Stimulated activated CD4-positive, alpha-beta T cell treated with anti-CD3 and anti-CD28 coated beads, Interleukin-1b, Interleukin-23, amount 100 ng/mL, for 24 hours (primary cell): ENCODE measurements at places on chromosomes 1 and 21.

DNA sequence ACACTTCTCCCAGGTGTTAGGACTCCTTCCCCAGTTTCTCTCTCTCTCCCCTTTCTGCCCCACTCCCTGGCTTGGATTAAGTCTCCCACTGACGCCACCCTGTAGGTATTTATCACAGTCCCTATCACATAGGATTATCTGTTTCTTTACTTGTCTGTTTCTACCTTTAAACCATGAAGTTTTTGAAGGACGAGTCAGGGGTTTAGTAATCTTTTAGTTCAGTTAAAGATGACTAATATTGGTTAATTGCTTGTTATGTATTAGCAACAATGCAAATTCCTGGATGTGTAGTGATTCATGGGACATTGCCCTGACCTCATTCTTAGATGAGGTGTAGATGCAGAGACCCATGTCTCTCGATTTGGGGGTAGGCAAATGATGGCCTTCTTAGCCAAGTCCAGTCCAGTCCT lies 6.4 kb downstream of the LAMC1 start:
- no peak for DNase-seq

DNA sequence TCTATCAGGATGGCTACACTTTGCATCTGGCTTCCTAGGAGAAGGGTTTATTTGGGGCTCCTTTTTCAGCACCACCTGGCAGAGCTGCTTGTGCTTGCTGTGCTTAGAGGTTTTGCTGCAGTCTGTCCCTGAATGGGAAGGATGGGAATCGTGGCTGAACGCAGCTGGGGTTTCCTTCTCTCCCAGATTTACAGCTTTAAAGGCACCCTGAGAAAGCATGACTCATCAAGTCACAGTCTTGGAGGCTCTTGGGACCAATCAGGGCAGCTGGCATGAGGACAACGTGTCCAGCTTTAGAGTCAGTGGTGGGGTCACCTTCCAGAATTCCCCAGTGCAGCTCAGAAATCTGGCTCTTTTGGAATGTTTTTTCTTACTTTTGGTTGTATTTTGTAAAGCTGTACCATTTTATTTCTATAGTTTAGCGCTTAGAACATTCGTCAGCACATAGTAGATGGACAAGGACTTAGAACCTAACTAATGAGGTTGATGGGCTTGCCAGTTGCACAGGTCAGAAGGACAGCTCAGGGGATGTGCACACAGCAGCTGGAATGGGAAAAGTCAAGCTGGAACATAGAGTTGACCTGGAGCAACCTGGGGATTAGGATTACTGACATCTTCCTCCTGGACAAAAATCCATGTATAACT lies 222.6 kb downstream of the PRDM2 start:
- DNase-seq = no peak

DNA sequence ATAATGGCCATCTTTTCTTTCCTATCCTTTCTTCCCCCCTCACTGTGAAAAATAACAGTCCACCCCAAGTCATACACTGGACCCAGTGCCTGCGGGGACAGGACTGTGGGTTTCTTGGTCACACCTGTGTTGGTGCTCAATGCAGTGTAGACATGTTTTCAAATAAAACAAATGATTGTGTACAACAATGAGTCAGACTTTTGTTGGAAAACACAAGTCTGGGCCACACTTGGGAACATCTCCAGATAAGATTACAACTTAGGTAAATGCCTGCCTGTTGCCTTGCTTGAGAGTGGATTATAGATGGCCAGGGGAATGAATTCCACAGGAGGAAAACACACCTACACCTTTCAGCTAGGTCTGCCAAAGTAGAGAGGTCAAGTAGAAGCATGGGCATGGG lies 34.1 kb downstream of the PDPN start:
- no peak for DNase-seq

DNA sequence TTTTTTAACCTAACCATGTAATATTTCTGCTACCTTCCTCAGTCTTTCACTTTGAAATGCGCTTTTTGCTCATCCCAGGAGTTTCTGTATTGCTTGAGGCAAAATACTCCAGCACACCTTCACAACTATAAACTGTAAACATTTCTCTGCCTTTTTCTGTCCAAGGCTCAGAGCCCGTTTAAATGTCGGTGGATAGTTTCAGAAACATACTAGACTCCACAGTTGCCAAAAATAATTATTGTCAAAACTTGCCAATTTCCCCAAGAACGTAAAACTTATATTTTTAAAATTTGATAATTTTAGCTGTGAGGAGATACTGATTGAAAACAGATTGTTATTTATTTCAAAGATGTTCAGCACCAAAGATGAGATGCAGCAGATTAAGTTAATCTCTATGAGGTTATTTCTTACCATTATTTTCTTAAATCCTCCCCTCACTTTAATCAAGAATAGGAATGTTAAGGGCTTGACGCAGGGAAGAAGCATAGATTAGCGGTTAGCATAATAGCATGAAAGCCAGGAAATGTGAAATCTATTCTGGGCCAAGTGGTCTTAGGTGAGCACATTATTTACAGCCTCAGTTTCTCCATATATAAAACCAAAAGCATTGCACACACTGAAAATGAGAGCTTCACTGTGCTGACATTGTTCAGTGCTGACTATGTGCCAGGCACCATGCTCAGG lies 91.5 kb upstream of the ESRRG start:
- DNase-seq = no peak

GRCh38 chr1:221632072-221632471 lies 109.8 kb downstream of the DUSP10 start:
- no peak for DNase-seq

GRCh38 chr21:44778499-44778911 lies 23.1 kb downstream of the UBE2G2 start:
- DNase-seq = no peak

DNA sequence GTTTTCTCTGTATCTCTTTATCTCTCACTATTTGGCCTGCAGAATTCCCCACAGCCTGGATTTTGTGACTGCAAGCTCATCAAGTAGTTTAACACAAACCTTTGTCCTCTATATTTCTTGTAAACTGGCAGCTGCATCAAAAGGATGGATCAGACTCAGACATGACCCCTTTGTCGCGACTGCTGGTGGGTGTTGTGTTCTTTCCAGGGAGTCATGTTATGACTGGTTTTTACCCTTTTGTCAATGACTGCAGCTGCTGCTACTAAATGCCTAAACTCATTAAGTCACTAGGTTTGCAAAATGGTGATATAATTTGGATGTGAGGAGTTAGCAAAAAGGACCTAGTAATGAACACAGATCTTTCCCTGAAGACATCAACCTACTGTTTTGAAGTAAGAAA lies 10.2 kb upstream of the TOMM20 start:
- DNase-seq = no peak

GRCh38 chr1:229228522-229228921 lies 42.4 kb upstream of the RAB4A start:
- no peak for DNase-seq

DNA sequence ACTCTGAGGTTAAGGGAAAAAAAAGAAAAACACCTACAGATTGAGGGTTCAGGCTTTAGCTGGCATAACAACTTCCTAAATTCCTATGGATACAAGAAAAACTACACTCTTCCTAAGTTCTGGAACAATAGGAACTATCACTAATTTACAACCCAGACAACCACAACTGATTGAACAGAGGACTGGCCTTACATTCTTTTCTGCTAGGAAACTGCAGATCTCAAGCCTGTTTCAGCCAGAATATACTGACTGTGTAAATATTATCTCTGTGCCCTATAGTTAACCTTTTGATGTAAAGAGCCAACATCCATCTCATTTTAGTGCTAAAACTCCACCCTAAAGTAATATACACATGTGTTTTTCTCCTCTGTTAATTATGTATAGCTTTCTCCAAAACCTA lies 1186.5 kb upstream of the TMPRSS15 start:
- DNase-seq = no peak

DNA sequence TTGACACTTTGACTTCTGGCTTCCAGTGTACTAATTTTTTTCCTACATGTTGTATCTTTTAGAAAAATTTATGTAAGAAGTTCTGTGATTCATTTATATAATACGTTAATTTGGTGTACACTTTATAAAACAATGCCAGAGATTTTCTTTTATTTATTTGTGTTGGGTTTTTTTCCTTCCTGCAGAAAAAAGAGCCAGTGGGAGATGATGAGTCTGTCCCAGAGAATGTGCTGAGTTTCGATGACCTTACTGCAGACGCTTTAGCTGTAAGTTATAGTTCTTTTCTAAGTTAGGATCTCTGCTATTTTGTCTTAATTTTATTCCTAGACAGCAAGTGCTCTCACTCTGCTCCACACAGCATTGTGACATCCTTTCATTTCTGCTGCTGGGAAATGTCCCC lies 14.4 kb downstream of the SARS1 start:
- DNase-seq = no peak

- no peak for DNase-seq
These were observed 1.7 kb downstream of the LIN28A start for GRCh38 chr1:26412180-26412840.

DNA sequence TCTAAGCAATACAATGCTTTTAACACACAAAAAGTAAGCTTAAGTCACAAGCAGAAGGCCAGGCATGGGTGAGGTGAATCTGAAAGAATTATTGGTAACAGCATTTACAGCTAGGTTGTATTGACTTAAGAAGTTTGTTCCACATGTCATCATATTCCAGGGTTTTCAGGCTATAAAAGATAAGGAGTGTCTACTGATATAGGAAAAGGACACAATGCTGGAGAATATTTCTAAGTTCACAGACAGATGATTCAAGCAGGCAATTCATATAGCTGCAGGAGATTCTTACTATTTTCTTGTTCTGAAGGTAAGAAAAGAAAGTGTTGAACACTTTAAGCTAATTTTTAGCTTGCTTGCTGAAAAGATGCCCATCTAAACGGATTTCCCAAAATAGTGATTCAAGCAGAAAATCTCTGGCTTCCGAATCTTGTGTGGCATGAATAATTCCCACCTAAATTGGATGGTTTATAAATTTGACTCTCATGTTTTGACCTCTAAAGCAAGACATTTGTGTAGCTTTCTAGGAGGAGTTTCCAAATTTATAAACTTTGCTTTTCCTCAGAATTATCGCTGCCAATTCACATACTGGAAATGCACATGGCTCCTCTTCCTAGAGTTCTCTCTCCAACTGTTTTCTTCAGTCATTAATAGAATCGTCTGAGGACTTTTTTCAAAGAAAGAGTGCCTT lies 95.6 kb upstream of the LBR start:
- DNase-seq = no peak

DNA sequence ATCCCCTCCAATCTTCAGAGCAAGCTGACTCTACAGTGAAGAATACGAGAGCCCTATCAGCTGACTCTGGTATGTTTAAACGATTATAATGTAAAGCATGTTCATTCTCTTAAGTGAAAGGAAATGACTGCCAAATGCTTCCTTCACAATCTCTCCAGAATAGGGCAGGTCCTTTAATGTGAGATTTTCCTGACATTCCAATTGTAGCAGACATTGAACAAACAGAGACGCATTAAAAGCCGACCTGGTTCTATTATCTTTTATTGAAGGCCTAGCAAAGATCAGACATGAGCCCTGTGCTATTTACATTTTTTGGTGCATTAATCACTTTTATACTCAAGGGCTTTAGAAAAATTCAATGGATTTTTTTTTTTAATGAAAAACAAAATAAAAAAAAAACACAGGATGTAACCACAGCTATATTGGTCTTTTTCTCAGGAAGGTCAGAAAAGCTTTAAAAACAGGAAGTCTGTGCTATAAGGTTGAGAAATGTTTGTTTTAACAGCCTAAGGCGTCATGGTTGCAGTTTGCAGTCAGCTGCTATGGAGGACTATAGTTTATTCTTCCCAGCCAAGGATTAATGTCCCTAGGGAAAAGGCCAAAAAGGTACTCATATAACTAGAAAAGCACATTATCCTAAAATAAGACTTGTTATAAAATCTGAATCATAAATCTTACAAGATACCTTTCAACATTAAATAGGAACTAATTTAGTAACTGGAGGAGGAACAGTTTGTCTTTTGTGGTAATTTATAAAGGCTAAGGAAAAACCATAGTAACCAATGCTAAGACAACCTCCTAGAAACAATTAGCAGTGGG lies 104.8 kb downstream of the RERE start:
- no peak for DNase-seq

- no peak for DNase-seq
These were observed 55.3 kb upstream of the ROR1 start for GRCh38 chr1:63718541-63718970.

GRCh38 chr1:6373961-6374720 lies 19.4 kb downstream of the ACOT7 start:
- no peak for DNase-seq

DNA sequence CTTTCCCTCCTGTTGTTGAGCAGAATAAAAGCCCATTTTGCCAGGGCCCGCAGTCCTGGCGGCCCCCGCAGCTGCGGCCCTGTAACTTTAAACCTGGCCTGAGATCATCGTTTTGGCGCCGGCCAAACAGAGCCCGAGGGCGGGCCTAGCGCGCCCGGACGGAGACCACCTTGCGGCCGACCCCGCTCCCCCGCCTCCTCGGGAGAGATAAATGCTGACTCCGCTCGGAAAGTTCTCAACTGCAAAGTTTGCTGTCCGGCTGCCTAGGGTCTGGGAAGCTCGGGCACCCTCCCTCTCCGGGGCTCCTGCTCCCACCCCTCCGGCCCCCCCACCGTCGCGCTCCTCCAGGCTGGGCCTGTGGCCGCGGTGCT lies at the start of gene PDPN:
PDPN (plus strand) TSS at position 238 of the 371 bp plus-strand sequence. CDS start 202 bp downstream, outside the sequence.
- DNase-seq = no peak

- no peak for DNase-seq
These were observed 36.6 kb downstream of the PLXNA2 start for GRCh38 chr1:208207388-208208131.

DNA sequence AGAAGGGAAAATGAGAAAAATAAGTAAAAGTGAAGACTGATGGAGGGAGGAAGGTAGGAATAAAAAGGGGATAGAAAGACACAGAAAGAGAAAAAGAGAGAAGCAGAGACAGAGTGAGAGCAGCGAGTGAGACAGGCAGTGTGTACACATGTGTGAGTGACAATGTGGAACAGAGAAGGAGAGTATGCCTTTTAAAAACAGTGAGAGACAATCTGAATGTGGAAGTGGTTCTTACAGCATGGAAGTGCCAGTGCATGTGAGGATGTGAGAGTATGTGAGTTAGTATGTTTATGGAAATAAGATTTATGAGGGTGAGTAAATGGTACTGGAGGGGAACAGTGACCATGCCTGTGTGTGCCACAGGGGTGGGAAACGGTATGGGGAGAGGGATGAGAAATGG lies 1.2 kb downstream of the NEGR1 start:
- DNase-seq = no peak

DNA sequence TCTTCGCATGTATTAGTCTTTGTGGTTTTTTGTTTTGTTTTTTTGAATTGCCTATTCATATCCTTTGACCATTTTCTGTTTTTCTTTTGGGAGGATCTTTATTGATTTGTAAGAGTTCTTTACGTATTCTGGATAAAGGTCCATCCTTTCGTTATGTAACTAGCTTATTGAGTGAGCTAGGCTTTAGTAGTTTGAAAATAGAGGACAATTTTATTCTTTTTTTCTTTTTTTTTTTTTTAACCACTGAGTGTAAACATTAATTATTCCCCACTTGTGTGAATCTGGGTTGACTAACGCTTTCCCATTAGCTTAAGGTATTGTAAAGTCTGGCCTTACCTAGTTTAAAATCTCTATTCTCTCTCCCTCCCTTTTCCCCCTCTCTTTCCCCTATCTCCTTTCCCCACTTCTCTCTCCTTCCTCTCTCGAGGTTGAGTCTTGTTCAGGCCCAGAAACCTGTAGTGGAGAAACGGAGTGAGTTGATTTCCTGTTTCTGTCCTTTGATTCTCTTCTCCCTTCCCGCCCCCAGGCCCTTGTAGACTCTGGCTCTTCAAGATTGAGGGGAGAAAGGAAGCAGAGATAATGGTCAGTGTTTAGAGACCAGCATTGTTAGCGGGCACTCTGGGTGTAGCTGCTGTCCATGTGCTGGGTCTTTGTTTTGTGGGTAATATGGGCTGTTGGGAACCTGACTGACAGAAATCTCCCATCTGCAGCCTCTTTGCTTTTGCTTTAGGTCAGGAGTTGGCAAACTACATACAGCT lies 1.5 kb downstream of the MORC3 start:
- DNase-seq = no peak

- DNase-seq = no peak
These were observed 216.6 kb upstream of the B3GALT2 start for GRCh38 chr1:193402977-193403376.
